Stimulated activated CD8-positive, alpha-beta memory T cell treated with anti-CD3 and anti-CD28 coated beads, Interleukin-12 subunit alpha, Interleukin-12 subunit beta, amount 100 ng/mL, for 4 hours (primary cell): ENCODE measurements at places on chromosomes 6 and 20.

DNA sequence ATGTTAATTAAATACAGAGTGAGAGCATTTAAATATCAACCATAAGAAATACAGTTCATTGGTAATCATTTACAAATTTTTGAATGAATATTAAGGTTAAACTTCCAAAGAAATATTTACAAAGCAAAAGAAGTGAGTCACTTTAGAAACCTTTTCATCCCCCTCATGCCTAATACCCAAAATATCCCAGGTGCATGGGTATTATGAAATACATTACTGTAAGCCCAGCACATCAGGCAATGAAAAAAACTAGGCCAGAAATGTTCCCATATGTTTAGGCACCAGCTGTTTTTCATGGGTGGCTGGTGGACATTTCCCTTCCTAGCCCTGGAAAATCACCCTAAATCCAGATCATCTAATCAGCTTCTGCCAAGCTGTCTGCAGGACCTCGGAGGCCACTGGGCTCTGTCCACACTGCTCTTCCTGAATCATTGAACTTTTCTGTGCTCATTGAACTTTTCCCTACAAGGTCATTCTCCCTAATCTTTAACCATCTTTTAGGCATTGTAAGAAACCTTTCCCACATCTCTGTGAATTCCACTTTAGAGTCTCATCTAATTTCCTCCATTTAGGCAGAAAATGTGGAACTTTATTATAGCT, 145.3 kb upstream of the STXBP5 start:
- no peak for DNase-seq

DNA sequence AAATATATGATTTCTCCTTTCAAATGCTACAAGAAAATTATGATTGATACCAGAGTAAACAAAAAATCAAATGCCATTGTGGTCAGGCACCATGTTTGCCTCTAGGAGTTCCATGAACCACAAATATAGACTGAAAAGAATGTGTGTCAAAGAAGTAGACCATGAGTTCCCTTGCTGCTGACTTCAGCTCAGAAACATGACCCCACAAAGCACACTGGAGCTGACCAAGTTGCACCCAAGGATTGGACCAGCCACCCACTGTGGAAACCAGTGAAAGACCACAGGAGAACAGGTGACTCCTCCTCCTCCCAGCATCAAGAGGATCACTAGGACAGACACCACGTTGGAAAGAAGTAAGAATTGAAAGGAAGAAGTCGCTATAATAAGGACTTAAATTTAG, 90.8 kb upstream of the TENT5A start:
- DNase-seq, result no peak

GRCh38 chr6:168597471-168597875, 156.5 kb downstream of the SMOC2 start:
- DNase-seq, result no peak

DNA sequence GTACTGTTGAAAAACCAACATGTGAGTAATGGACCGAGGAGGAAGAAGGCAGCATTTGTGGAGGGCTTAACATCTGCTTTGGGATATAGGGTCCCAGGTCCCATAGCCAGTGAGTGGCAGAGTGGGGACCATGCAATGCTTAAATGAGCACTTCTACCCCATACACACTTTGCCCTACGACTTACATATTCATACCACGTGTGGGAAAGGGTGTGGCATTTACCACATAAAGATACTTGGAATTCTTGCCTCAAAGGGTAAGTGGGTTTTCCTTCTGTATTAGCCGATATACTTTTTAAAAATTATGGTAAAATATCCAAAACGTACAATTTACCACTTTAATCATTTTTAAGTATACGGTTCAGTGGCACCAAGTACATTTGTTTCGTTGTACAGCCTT, 199.3 kb downstream of the BACH2 start:
- DNase-seq, result no peak

DNA sequence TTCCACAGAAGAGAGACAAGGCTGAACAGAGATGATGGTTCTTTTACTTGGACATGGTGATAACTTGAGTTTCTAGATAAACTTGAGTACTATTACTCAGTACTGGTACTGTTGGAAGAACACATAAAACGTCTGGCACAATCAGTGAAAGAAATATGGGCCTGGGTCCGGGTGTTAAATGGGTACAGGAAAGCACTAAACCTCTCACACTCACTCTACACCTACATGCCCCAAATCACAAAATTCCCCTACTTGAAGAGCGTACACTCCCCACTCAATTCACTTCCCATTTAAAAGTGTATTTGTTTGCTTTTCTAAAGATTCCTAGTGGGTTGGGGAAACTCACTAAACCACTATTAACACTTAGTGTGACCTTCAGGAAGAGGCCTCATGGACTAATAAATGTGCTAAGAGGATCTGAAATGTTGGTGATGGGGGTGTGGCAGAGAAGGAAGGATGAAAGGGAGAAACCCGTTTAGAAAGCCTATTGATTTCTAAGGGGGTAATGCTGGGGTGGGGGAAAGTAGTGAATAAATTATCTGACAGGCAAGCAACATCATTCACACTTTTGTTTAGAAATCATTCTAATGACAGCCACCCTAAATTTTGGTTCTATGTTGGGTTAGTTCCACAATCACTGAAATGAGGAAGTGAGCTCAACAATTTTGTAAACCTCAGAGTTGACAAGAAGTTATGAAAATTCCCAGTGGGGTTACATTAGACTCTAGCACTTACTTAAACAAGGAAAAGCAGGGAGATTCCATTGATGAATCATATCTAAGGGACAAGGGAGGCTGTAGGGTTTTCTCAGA, 222.6 kb upstream of the MARCKS start:
- DNase-seq, result no peak

GRCh38 chr6:82143041-82143481, 104.5 kb downstream of the IBTK start:
- no peak for DNase-seq

DNA sequence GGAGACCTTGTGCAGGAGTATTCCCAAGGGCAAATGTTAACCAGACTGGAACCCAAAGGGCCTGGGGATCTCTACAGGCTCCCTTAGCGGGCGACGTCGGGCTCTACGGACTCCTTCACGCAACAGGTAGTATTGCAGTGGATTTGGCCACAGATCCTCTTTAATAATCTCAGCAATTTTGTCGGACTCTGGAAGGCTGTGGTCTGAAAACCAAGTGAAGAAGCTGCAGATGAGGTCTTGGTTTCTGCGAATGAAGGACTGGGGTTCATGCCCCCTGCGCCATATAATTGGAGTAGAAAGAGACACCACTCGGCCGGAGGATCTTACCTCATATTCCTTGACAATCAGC, 1.3 kb downstream of the TSPYL1 start:
- DNase-seq, result no peak

- no peak for DNase-seq
Observed at GRCh38 chr6:132693478-132693877, 20.4 kb downstream of the VNN1 start.

DNA sequence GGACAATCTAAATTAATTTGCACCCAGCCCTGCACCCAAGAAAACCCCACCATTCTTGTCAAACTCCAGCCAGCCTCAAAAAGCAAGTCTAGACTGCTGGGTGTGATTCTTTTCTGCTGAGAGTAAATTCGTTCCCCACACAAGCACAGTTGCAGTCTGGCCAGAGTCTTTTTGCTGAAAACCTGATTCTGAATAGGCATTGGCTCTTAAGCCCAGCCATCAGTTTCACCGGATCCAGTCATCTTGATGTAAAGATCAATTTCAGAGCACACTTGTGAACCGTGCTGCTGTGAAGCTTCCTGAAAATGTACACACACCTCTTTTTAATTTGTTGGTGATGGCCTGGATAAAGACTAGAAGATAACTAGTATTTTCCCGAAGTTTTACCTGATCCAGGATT, 159.4 kb upstream of the GGTLC1 start:
- DNase-seq, result no peak

GRCh38 chr6:33722103-33722623, 10.7 kb upstream of the UQCC2 start:
- DNase-seq, result no peak

- no peak for DNase-seq
Observed at GRCh38 chr6:53998303-53998702, 112.9 kb upstream of the MLIP start.

DNA sequence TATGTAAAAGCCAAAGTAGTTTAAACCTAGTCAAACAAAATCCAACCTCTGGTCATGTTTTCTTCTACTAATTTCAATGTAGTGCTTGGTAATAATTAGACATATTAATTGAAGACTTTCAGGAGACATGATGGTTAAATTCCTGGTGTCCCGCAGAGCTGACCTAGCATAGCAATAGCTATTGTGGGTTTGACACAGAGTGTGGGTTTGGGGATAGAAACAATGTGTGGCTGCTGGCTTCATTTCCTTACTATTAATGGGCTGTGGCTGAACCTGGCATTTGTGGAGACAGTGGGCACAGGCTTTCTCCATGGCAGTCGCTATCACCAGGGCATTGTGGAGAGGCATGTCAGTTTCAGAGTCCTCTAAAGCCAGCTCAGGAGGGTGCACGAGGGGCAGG, 54.1 kb upstream of the GGTLC1 start:
- DNase-seq, result no peak

GRCh38 chr6:3324262-3324942, 65.7 kb downstream of the PSMG4 start:
- DNase-seq, result no peak

- no peak for DNase-seq
Observed at GRCh38 chr6:46014511-46015118, 1.0 kb downstream of the CLIC5 start.

GRCh38 chr20:19589787-19590362, 168.2 kb upstream of the RIN2 start:
- no peak for DNase-seq

DNA sequence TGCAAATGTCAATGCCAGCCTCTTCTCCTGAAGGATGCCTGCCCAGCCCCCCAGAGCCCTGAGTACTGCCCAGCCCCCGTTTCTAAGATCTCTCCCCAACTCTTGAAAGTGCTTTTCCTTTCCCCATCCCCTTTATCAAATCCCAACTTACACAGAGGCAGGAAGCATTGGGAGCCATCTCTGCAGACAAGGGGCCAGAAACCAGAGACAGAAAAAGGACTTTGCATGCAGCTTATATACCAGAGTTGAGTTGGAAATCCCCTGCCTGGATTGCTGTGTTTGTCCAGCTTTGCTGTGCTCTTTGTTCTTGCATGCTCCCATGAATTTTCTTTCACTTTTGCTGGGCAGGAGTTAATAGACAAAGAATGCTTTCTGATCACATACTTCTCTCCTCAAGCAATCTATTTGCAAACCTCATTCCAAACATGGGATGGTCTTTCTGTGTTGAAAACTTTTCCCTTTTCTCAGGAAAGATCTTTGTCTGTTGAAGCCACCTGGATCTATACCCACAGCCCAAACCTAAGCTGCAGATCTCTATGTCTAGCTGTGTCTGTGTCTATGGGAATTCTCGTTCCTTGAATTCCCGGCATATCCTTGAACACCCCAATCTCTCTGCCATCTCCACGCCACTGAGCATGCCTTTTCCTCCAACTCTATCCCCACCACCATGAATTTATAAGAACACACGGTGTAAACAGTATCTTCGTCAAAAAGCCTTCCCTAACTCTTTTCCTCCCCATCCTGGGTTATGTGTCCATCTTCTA, at the start of gene UBD:
UBD (minus strand) TSS at position 209 of the 764 bp plus-strand sequence; CDS start at position 178, 31 bp downstream.
- DNase-seq, result no peak

GRCh38 chr20:33624399-33624798, 37.7 kb upstream of the C20orf144 start:
- DNase-seq, result no peak

DNA sequence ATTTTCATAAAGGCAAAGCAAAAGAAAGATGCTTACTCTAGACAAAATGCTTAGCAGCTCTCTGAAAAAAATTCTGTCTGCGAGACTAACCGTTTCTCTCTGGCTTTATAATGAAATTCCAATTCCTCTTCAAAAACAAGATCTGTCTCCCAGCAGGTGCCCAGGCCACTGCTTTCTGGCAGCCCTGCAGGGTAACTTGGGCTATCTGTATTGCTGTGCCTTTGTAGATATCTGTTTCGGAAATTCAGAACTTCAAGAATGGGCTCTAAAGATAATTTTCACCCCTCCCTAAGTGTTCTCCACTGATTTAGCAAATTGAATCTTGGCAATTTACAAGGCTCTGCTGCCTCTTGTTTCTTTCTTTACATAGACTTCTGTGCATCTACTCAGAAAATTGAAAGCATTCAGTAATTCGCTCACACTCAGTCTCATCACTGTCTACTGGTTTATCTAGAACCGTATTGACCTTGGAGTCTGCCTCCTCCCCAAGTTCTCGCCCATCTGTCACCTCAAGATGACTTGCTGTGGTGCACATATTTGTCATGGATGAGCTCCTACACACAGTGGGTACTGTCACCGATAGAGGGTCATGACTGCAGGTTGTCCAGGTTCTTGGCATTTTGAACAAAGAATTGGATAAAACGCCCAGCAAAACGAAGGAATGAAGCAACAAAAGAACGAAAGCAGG, 26.4 kb upstream of the FABP7 start:
- DNase-seq, result no peak

GRCh38 chr20:14304472-14304871, 32.9 kb downstream of the FLRT3 start:
- no peak for DNase-seq

DNA sequence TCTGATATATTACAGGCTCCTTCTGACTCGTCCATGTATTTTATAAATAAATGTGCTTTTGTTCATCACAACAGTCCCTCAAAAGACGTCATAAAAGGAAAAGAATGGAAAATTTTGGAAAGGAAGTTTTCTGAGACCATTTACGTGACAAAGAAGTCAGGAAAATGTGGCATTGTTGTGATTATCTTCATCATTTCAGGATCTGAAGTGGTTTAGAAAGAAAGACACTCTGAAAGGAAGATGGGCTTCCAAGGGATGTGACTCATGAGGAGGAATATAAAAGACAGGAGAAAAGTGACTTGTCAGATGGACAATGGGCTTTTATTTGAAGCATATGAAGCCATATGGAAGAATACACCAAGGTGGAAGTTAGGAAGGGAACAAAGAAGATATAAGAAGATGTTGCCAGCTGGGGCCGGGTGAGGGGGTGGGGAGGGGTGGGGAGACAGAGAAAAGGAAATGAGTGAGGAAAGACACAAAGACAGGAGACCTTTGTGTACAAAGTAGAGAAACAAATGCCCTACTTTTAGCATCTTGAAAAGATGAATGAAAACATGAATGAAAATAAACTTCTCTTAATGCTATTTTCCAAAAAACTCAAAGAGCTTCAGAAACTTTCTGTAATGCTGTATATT, 190.3 kb upstream of the PREP start:
- no peak for DNase-seq

DNA sequence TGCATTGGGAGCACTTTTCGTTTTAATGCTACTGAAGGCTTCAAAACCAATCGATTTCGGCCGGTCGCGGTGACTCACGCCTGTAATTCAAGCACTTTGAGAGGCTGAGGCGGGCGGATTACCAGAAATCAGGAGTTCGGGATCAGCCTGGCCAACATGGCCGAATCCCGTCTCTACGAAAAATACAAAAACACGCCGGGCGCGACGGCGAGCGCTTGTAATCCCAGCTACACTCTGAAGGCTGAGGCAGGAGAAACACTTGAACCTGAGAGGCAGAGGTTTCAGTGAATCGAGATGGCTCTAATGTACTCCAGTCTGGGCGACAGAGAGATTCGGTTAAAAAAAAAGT, 58.4 kb downstream of the TRIM38 start:
- no peak for DNase-seq
